ENCODE measurements at places on chromosomes 16 and 17. TPM values are rescaled to one million over a fixed set of nuclear protein-coding genes. Genes with fewer than 3 reads are reported as not detected.

DNA sequence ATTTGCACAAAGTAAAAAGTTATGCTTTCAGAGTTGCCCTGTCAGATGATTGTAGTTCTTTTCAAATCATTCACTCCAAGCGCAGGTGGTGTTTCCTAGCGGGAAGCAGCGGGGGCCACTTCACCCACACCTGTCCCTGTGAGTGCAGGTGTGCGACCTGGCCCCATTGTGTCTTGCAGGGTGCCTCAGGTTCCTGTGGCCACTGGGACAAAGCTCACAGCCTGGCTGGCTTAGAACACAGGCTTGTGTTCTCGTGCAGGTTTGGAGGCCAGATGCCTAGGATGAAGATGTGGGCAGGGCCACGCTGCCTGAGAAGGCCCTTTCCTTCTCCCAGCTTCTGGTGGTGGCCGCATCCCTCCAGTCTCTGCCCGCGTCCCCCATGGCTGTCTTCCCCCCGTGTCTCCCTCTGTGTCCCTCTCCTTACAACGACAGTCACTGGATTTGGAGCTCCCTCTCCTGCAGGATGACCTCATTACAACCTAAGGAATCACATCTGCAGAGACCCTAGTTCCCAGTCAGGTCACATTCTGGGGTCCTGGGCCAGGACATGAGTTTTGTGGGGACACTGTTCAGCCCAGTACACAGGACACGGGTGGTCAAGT is 90.5 kb downstream of the NPIPB11 start:
- no peak for DNase-seq

- no peak for DNase-seq
Observed at GRCh38 chr17:11814655-11815262, 182.5 kb downstream of the ZNF18 start.

DNA sequence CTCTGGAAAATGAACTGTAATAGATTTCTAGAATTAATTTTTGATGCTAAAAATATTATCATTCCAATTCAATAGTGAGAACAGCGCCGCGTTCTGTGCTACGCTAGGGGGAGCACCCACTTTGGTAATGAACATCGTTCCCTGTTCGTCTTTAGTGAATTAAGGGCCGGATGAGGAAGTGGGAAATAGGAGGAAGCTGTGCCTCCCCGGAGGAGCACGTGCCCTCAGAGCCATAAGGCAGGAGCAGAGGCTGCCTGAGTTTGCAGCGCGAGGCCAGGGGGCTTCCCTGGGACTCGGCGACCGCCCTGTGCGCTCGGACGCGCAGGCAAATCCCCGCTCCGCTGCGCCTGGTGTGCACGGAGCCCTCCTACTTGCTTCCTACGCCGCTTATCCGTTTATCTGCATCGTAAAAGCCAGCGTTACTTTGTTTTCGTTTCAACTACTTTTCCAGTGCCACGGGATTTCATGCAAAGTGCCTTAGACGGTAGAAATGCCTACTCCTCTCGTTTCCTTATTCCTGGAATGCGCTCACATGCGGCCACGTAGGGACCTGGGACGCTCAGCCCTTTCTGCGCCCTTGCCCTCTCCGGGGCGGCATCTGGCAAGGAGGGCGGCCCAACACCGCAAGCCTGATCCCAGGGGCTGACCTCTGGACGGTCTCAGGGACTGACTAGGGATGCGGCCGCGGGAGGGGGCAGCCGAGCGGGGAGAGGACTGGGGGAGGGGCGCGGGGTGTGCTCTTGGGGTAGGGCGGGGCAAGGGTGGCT is 76.4 kb downstream of the KCNJ12 start:
- no peak for DNase-seq

DNA sequence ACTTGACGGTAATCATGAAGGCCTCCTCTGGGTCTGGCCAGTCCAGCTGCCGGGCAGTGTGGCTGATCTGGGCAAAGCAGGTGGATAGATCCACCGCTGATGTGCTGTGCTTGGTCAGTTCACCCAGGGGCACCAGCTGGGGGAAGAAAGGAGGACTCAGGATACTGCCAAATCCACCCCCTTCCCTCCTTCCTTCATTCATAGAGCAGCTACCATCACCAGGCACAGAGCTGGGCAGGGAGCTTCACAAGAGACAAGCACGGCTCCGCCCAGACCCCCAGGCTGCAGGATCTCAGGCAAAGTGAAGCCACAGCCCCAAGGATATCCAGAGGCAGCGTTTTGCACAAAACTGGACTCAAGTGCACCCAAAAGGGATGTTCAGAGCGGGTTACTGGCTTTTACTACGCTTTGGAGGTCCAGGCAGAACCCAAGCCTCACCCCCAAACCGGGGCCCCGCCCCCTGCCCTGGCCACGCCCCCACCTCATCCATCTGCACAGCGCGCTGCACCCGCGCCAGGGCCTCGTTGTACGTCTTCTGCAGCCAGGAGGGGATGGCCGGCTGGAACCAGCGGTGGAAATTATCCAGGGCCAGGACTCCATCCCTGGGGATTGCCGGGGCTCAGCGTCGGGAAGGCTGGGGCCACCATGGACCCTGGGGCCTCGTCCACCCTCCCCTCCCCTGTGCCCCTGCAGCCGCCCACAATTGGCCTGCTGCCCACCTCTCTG is 9.1 kb downstream of the UNC13D start:
- DNase-seq = no peak

- no peak for DNase-seq
Observed at GRCh38 chr17:72658675-72659074, 433.8 kb downstream of the SLC39A11 start.

- DNase-seq = no peak
Observed at GRCh38 chr16:7057458-7057857, 275.2 kb upstream of the RBFOX1 start.

GRCh38 chr17:3944485-3945388 is 19.5 kb downstream of the ATP2A3 start:
- peak; percentile 89 for DNase-seq

DNA sequence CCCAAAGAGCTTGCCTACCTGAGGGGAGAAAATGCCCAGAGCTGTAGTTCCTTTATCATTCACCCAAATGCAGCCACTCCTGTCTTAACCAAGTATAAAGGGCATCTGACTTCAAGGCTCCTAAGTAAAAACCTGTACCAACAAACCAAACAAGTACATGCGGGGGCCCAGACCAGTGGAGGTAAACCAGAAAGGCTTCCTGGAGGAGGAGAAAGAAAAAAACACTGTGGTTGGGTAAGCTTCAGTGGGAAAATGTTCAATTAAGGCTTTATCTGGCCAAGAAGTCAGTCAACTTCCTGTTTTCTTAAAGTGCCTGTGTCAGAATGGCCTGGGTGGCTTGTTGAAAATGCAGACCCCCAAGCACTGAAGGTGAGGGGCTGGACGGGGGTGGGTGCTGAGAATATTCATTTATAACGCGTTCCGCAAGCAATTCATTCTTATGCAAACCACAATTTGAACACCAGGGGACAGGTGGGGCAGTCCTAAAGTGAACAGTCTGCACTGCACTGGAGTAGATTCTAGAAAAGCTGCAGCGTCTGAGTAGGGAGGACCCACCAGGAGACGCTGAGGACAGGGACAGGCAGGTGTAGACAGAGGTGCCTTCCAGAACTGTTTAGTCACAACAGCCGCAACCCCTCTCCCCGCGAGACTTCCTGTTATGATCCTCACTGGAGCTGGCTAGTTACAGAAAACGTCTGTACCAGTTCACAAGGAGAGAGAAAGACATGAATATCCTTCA is 467.1 kb downstream of the SOX9 start:
- DNase-seq = no peak

- DNase-seq = peak; percentile 62
Observed at GRCh38 chr17:47785538-47786123, 36.0 kb downstream of the OSBPL7 start.

GRCh38 chr16:30619638-30620037 is 9.4 kb upstream of the ZNF689 start:
- no peak for DNase-seq

Gene NPIPA3
- total RNA-seq = 4.5 TPM

Gene TEKT1
- total RNA-seq = not detected

Gene HOXB1
- total RNA-seq = 0.24 TPM

Gene NPIPB6
- total RNA-seq = 6.6 TPM

Gene KRT33A
- not detected for total RNA-seq

Gene PPY
- not detected for total RNA-seq

Data from mesothelial cell of epicardium (in vitro differentiated cells).